ENCODE measurements at places on chromosomes 12 and 14. TPM values are rescaled to one million over a fixed set of nuclear protein-coding genes. Genes with fewer than 3 reads are reported as not detected.
A peak's percentile ranks its signal among the peaks of the same experiment; 100 is the strongest.

DNA sequence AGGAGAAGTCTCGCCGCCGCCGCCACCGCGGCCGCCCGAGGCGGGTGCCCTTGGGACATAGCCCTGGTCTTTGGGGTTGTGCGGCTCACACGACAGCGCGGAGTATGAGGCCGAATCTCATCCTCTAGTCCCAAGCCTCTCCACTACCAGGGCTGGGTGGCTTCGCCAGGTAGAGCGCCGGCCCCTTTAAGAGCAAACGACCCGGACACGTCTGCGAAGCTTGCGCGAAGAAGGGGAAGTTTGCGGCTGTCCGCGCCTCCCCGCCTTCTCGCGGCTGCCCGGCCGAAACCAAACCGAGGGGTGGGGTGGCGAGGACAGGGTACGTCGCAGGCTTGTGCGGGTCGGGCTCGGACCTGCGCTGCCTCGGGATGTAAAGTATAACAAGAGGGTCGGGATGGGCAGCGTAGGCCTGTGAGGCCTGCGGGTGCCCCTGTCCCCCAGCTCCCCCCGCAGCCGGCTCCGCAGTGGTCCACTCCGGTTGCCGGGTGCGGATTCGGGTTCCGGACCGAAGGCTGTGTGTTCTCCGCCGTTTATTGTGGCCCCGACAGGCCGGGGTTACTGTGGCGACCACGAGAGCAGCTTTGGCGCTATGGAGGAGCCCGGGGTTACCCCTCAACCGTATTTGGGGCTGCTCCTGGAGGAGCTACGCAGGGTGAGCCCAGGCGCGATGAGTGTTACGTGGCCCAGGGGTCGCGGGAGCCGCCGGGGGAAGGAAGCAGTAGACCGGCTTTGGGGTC lies 33.3 kb downstream of the MIA2 start:
- no peaks in the 10 kb centered on the region for H3K27me3 ChIP-seq
- peaks cover 7% of the 10 kb centered on the region for H3K4me1 ChIP-seq
- H3K36me3 ChIP-seq = no peaks in the 10 kb centered on the region
- DNase-seq = peak; percentile 76

Gene PRIMA1
- total RNA-seq = not detected

GRCh38 chr14:74438351-74438915 lies 12.4 kb upstream of the SYNDIG1L start:
- H3K4me3 ChIP-seq = no peak overlapping the region
- no peaks in the 10 kb centered on the region for H3K4me1 ChIP-seq
- no peak for DNase-seq
- H3K36me3 ChIP-seq = no peaks in the 10 kb centered on the region
- peaks cover 24% of the 10 kb centered on the region for H3K27me3 ChIP-seq

GRCh38 chr14:93113678-93114067 lies 2.1 kb downstream of the ITPK1 start:
- H3K27ac ChIP-seq = no peak overlapping the region
- H3K4me3 ChIP-seq = no peak overlapping the region
- H3K27me3 ChIP-seq = no peaks in the 10 kb centered on the region
- peaks cover 20% of the 10 kb centered on the region for H3K4me1 ChIP-seq

DNA sequence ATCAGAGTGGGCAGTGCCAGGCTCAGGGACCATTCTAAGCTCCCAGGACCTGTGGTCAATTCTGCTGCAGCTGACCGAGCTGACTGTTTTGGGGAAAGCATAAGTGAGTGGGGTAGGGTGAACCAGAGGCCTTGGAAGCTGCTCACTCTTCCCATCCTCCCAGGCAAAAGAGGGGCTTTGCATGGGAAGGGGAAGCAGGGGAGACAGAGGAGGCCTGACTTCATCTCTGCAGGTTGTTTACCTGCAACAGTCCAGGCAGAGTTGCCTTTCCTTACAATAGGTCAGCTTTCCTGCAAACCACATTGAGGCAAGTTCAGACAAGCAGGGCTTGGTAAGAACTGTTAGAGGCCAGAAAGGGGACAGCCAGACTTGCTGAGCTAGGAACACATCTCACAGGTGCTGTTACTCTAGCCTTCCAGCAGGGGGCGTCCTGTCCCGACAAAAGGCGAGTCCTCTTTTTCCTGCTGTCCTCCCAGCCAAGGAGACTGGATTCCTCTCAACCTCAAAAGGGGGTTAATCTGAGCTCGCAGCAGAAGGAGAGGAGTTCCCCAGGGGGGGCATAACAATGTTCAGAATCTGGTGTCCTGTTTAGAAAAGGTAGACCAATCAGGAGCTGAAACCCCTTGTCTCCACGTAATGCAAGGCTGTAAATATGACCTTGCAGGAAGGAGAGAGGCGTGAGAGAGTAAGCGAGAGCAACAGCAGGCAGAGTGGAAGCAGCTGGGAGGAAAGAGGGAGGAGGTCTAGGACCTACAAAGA lies 4.3 kb upstream of the DHRS2 start:
- H3K27me3 ChIP-seq = no peaks in the 10 kb centered on the region
- no peaks in the 10 kb centered on the region for H3K4me1 ChIP-seq
- no peak overlapping the region for H3K27ac ChIP-seq
- H3K4me3 ChIP-seq = no peak overlapping the region
- H3K36me3 ChIP-seq = no peaks in the 10 kb centered on the region

GRCh38 chr14:24258548-24259265 lies 4.3 kb downstream of the TGM1 start:
- no peak overlapping the region for H3K4me3 ChIP-seq
- no peaks in the 10 kb centered on the region for H3K27me3 ChIP-seq
- H3K27ac ChIP-seq = no peak overlapping the region
- DNase-seq = no peak

DNA sequence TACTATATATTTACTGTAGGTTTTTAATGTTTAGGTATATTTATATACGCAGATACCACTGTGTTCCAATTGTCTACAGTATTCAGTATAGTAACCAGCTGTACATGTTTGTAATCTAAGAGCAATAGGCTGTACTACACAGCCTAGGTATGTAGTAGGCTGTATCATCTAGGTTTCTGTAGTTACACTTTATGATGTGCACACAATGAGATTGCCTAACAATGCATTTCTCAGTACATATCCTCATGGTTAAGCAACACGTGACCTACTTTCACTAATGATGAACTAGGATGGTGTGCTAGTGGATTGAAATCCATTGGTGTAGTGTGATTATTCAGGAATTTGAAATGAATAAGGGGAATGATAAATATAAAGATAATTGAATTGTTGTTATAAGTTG lies 77.7 kb downstream of the ETNK1 start:
- H3K27ac ChIP-seq = no peak overlapping the region
- no peaks in the 10 kb centered on the region for H3K36me3 ChIP-seq
- H3K27me3 ChIP-seq = no peaks in the 10 kb centered on the region
- H3K4me1 ChIP-seq = peaks cover 11% of the 10 kb centered on the region
- no peak for DNase-seq

DNA sequence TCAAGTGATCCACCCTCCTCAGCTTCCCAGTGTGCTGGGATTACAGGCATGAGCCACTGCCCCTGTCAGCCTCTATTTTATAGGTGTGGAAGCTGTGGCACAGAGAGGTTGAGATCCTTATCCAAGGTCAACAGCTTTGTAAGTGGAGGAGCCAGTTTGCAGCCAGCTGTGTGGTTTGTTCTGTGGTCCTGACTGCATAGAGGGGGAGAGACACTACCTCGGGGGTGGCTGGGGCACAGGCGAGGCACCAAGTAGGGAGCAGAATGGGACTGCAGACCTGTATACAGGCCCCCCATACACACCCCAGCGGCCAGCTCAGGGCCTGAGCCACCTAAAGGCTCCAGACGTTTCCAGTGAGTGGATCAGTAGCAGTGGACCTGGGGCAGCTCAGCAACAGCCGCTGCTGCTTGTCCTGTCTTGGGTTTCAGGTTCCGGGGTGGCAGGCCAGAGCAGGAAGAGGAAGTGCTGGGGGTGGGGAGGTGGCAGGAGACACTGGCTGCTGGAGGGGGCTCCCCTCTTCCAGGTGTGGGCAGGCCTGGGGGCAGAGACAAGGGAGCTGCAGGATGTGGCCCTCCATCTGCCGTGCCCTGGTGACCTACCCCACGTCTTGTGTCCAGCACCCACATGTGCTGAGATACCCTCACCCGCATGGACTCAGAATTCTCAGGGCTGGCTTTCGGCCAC lies 11.0 kb downstream of the ORAI1 start:
- no peak for DNase-seq
- H3K4me3 ChIP-seq = no peak overlapping the region
- H3K4me1 ChIP-seq = no peaks in the 10 kb centered on the region
- H3K27me3 ChIP-seq = no peaks in the 10 kb centered on the region
